Fibroblast of skin of left quadriceps (primary cell): ENCODE measurements at places on chromosomes 5 and 9.

DNA sequence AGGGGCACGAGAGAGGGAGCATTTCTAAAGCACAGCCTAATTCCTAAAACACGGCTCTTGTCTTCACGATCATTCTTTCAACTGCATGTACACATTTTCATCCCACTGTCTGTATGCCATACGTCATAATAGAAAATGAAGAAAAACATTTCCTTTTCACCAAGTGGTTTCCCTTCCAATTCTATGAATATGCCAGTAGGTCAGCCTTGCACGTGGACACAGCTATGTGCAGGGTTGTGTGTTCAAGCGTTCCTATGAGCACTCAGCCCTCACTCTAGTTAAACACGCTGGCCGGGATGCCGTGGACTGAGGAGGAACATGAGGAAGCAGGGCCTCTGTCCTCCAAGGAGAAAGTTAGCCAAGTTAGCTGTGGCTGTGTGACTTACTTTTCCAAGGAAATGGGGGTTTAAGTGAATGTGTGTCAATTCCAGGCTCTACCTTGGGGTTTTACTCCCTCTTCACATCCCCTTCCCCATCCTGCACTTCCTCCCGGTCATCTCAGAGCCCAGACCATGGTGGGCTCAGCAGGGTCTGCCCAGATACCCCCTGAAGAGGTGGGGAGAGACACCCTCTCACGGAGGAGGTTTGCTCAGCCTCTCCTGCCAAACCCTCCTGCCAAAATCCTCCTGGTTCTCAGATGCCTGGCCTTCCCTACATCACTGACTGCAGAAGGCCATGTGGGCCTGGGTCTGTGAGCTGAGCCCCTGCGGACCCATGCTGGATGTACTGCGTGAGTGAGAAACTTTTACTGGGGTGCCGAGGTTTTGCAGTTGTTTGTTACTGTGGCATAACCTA lies 230.6 kb downstream of the FSTL4 start:
- no peak for DNase-seq

DNA sequence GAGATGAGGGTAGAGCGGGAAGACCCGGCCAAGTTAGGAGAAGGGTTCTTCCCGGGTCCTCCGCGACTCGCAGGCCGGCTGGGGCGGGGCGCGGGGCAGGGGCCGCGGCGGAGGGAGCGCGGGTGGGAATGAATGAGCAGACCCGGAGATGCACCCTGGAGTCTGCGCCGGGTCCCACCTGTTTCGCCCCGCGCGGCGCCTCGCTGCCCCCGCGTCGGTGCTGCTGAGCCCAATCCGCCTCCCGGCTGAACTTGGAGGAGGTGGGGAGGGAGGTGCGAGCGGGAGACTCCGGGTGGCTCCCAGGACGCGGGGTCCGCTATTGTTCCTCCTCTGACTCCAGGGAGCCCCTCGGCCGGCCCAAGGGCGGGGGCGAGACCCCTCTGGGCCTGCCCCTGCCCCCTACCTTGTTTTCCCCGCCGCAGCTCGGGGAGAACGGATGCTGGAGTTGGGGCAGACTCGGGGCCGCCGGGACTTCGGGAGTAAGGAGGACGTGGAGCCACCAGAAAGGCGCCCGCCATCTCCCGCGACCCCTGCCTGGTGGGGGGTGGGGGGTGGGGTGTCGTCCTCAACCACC lies 659 bp downstream of the RAI14 start:
- no peak for DNase-seq

DNA sequence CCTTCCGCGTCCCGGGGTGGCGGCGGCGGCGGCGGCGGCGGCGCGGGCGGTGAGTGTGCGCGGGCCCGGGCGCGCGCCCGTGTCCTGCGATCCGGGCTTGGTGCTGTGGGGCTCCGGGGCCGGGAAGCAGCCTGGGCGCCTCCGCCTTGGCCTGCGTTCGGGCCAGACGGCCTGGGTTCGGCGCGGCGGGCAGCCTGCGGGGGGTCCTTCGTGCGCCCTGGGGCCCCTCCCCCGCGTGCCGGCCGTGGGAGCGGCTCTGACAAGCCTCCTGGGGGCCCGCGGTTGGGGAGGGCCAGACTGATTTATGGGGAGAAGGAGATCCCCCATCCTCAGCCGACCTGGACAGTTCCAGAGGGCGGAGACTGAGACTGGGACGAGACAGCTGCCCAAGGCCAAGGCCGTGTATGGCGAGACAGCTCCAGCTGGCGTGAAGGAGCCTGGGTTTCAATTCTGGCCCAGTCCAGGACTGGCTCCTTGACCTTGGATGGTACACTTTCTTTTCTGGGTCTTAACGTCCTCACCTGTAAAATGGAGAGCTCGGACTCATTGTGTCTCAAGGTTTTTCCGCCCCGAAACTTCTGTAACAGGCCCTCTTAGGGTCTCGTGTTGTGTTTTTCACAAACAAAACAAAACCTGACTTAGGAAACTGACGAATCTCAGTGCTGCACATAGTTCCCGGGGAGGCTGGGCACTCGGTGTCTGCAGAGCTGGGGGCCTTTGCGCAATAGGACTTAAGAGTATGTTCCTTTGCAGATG lies 603 bp downstream of the TMEM268 start:
- DNase-seq: no peak

DNA sequence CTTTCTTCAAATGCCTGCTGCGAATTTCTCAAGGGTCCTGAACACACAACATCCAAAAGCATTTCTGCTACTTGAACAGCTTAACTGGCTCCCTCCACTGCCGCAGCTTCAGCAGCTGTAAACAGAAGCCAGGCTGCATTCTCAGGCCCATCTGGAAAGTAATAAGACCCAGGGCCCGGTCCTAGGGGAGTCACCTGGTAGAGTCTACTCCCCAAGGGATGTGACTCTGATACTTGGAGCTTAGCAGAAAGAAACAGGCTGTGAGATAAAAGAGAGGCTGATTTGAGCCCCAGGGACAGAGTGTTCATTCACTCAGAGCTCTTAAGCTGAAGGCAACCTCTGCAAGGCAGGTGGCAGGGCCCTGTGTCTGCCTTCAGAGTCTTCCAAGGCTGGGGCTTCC lies 356.8 kb downstream of the SPOCK1 start:
- peak; percentile 15 for DNase-seq

- no peak for DNase-seq
Observed at GRCh38 chr5:140024928-140025327, 18.2 kb downstream of the NRG2 start.

DNA sequence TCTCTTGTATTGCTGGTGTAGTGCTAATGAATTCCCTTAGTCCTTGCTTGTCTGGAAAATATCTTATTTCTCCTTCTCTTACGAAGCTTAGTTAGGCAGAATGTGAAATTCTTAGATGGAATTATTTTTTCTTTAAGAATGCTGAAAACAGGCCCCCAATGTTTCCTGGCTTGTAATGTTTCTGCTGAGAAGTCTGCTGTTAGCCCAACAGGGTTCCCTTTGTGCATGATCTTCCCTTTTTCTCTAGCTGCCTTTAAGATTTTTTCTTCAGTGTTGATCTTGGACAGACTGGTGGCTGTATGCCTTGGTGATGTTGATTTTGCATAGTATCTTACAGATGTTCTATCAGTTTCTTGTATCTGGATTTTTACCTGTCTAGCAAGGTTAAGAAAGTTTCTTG lies 191.3 kb upstream of the DMRTA1 start:
- no peak for DNase-seq

- no peak for DNase-seq
Observed at GRCh38 chr5:20494706-20495105, 506.7 kb upstream of the CDH18 start.

DNA sequence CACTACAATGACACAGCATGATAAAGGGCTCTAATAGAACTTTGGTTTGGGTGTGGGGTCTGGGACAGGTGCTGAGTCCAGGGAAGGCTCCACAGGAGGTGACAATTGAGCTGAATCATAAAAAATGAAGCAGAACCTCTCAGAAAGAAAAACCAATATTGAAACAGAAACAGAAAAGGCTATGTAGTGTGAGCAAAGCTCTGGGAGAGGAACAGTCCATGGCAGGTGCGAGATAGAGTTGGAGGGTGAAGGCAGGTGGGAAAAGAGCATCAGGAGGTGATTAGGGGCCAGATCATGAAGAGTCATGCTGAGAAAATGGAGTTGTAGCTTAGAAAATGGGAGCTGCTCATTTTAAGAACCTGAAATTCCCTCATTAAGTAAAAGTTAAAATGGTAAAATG lies 164.9 kb downstream of the KCTD16 start:
- no peak for DNase-seq

DNA sequence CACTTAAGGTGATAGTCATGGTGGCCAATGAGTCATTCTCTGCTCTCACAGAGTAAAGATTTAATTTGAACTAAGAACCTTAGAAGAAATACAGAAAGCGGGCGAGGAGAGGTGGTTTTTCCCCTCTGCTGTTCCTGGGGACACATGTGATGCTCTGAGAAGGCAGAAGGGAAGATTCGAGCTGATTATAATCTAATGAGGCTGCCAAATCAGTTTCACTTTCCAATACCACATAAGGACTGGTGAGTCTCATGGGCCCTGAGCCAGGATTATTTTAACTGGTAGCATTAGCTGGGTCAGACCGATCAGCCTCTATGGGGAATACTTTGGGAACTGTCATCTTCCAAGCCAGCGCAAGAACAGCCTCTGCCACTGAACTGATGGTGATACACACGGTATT lies 116.5 kb downstream of the SLC1A3 start:
- DNase-seq: no peak

DNA sequence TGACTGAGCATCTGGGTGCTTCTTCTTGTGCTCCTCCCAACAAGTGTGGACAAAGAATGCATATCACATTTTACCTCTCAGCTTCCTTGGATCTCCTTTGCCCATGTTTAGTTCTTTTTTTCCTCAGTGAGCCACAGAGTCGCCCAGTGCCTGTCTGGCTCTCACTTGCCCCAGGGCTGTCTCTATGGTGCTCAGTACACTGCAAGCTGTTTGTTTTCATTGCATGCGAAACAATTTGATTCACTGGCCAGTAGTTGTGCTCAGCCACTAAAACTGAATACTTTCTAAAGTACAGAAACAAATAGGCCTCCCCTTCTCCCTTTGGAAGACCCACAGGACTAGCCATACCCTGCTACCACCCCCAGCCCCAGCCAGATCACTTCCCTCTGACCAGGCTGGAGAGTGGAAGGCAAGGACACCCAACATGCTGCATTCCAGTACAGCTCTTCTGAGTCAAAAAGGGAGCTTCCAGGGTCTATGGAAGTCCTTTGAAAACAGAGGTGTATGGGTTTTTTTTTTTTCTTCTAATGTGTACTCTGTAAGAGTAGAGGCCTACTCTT lies 3.8 kb downstream of the LHFPL2 start:
- no peak for DNase-seq

DNA sequence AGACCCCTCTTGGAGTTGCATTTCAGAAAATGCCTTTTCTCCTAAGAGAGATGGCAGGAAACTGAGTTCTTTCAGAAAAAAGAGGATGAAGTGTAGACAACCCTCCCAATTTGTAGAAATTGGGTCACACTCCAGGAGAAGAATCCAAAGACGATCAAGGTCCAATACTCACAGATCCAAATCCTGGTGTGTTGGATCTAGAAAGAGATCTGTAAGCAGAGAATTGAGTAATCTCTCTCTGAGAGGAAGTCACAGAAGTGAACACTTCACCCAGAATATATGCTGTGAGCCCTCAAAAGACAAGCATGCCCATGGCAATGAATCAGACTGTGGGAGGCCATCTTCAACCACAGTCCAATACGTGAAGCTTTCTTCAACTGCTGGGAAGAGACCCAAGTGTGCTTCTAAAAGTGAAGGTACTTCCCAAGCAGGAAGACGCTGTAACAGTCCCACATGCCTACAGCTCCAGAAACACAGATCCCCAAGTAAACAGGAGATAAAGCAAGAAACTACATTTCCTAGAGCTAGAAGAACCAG lies 182.7 kb downstream of the SMC2 start:
- DNase-seq: peak; percentile 30

DNA sequence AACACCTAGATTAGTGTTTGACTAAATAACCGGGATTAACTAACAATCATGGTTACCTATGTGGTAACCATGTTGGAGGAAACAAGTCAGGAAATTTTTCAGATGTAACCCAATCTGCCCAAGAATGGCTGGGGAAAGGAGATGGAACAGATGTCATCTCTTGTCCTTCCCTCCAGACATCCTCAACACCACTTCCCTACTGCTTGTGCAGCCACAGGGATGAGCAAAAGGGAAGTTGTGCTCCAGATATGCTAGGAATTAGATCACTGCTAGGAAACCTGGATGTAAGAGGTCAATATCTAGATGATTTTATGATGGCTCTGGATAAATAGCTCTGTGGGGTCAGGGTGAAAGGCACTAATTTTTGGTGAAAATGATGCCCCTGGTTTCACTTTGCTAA lies 61.3 kb upstream of the ELL2 start:
- no peak for DNase-seq

GRCh38 chr5:81354093-81354492 lies 39.8 kb downstream of the ACOT12 start:
- DNase-seq: no peak

GRCh38 chr5:177131352-177132135 lies 2.0 kb upstream of the NSD1 start:
- no peak for DNase-seq

DNA sequence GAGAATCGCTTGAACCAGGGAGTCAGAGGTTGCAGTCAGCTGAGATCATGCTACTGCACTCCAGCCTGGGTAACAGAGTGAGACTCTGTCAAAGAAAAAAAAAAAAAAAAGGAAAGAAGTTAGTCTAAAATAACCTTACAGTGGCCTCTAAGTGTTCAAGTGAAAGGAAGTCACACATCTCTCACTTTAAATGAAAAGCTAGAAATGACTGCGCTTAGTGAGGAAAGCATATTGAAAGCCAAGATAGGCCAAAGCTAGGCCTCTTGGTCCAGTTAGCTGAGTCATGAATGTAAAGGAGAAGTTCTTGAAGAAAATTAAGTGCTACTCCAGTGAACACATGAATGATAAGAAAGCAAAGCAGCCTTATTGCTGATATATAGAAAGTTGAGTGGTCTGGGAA lies 38.1 kb downstream of the ITGA1 start:
- no peak for DNase-seq

DNA sequence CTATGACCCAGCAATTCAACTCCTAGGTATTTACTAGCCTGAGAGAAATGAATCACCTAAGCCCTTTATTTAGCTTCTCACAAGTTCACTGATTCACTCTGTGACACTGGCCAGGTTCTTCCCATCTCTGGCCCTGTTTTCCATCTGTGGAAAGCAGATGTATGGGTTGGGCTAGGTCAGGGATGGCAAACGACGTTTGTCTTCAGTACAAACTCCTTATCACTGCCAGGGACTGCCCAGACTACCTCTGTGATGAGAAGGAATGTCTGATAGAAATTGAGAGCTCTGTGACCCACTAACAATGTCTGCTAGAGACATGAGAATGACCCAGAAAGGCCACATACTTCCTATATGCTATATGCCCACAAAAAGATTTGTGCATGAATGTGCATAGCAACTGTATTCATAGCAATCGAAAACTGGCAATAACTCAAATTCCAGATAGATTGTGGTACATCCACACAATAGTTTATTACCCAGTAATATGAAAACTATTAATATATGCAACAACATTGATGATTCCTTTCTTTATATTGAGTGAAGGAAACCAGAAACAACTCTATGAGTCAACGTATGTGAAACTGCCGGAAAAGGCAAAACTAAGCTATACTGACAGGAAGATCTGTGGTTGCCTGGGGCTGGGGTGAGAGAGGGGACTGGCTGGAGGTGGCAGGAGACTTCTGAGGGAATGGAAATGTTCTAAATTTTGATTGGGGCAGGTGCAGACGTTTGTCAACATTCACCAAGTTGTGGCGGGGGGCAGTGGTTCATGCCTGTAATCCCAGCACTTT lies 32.0 kb upstream of the ADAM19 start:
- peak; percentile 53 for DNase-seq

- DNase-seq: peak; percentile 94
Observed at GRCh38 chr5:169626779-169627178, 10.3 kb upstream of the DOCK2 start.

GRCh38 chr5:133326361-133326760 lies 274.5 kb downstream of the HSPA4 start:
- DNase-seq: no peak
